ENCODE measurements at places on chromosomes 2 and 18. TPM values are rescaled to one million over a fixed set of nuclear protein-coding genes. Genes with fewer than 3 reads are reported as not detected.

- peak; percentile 71 for DNase-seq
Observed at GRCh38 chr2:45993476-45993991, 303.7 kb upstream of the EPAS1 start.

The DSG2 gene
- total RNA-seq, result 0.10 TPM

The CABYR gene
- total RNA-seq, result 9.7 TPM

DNA sequence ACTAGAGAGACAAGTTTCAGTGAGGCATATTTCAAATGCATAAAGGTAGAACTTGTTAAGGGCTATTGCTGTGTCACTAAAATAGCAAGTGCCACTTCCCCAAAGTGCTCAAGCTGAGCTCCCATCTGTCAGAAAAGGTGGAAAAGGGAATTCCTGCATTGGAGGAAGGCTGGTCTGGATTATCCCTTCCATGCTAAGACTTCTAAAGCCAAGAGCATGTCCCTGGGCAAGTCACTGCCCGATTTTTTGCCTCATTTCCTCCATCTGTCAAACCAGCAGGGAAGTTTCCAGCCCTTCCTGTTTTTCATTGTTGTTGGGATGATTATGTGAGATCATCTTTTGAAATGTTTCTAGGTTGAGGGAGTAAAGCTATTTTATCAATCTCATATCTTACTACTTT is 175.5 kb downstream of the SETBP1 start:
- DNase-seq, result no peak

GRCh38 chr2:203645831-203646230 is 60.6 kb upstream of the CD28 start:
- no peak for DNase-seq

The SLC23A3 gene
- total RNA-seq, result not detected

DNA sequence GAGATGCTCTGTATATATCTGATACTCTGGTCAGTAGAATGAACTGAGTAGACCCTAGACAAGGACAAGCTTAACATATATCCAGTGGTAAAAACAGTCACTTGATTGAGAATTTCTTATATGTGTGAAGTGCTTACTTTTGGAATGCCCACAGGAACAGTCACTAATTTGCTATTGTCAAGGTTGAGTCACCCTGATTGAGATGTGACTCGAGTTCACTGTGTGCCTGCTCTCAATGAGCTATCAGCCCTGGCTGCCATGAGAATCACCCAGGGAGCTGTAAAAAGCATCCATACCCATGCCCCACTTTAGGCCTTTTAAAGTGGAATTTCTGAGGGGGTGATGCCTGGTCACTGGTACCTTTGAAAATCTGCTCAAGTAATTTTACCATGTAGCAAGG is 283.7 kb downstream of the SUCLG1 start:
- DNase-seq, result no peak

The TFCP2L1 gene
- under 0.01 TPM for total RNA-seq

The VSNL1 gene
- total RNA-seq, result not detected

GRCh38 chr2:70357684-70358071 is 55.8 kb upstream of the FAM136A start:
- peak; percentile 16 for DNase-seq

DNA sequence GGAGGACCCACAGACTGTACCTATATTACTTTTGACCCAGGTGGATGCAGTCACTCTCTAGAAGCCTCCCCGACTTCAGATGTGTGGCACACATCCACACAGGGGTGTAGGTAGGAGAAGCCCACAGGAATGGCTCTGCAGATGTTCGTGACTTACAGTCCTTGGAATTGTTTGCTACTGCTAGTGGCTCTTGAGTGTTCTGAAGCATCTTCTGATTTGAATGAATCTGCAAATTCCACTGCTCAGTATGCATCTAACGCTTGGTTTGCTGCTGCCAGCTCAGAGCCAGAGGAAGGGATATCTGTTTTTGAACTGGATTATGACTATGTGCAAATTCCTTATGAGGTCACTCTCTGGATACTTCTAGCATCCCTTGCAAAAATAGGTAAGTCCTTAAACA is 605 bp downstream of the SLC9A4 start:
- DNase-seq, result no peak

DNA sequence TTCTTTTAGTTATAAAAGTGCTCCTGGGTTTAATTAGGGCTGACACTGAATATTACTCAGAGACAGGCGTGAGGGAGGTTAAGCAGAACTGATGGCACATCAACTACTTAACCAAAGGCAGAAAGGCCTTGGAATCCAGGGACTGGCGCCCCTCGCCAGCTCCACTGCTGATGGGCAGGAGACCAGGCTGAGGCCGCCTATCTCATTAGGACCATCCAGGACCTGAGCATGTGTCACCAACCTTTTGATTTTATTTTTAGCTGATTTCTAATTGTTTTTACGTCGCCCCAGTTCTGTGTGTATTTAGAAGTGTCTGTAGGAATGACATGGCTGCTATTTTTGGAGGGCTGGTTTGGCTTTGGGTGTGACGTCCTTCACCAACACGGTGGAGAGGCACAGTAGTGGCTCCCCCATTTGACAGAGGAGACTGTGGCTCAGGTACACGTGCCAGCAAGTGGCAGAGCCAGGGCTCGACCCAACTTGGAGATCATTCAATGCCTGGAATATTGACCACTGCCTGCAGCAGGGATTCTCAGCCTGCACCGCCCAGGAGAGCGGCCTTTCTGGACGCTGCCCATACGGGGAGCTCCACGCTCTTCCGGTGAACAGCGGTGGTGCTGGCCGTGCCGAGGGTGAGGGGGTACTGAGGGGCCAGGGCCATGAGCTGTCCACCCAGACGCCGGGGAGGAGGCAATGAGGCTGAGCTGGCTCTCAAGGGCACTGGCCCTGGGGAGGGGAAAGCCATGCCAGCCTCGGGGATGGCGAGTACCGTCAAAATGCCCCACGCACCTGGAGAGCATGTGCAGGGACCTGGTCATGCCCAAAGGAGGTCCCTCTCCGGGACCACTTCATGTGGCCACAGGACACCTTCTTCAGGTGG is 205.7 kb downstream of the ASB1 start:
- no peak for DNase-seq

The RNF103 gene
- 9.9 TPM for total RNA-seq

DNA sequence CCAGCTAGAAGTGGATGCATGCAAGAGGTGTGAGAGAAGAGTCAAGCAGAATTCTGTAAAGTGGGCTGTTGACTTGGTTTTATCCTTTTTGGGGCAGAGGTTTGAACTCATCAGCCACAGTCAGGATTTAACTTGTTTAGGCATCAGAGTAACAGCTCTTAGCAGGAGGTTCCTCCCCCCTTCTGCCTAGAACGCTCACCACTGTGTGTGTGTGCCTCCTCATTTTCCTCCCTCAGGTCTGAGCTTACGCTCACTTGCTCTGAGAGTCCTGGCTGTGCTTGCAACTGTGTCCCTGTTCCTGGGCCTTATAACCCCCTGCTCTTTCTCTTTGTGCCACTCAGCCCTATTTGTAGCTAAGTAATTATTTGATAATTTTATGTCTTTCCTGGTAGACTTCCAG is 167.9 kb downstream of the TMEM182 start:
- no peak for DNase-seq

GRCh38 chr2:222891890-222892289 is 31.1 kb downstream of the ACSL3 start:
- no peak for DNase-seq

DNA sequence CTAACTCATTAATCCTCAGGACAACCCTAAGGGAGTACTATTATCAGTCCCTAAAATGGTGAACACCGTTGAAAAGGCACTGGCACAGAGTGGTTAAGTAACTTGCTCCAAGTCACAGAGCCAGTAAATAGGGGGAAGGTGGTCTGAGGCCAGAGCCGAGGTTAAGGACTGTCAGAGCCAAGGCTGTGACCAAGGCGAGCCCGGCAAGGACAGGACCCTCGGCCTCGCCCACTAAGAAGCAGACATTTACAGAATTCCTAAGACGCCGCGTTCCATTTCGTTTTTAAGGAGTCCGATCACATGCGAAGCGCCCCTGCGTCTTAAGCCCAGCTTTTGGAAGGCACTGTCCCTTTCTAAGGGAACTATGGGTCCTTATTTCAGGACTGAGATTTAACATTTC is 1.1 kb downstream of the PDIA6 start:
- no peak for DNase-seq

The COBLL1 gene
- total RNA-seq, result 0.39 TPM

DNA sequence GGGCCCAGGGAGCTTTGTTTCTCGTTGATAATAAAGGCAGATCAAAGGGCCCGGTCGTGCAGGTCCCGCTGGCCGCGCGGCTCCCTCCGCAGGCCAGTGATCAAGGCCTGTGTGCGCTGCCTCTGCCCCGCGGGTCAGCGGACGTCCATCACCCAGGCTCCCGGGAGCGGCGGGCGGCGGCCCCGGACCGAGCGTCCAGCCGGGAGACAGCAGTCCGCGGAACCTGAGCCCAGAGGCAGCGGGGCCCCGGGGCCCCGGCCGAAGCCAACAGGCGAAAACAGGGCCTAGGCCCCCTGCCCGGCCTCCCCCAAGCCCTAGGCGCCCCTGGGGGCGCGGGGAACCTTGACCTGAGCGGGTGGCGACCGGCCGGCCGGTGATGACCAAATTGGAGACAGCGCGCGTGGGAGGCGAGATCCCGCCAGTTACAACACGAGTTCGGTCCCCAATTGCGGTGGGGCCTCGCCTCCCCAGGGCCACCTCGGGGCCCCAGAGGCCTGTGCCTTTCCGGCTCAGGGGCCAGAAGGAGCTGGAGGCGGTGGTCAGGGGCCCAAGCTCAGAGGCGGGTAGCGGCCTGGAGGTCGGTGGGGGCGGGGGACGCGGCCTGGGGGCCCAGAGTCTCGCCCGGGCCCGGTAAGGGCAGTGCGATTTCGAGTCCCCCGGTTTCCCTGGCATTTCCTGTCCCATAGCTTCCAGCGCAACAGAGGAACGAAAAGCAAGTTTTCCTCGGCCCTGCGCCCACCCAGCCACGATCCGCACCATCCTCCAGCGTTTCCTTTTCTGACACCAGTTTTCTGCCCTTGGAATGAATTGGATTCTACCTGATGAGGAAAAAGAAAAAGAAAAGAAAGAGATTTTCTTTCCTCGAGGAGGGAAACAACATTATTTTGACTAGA is 5.9 kb downstream of the SP9 start:
- DNase-seq, result peak; percentile 27

DNA sequence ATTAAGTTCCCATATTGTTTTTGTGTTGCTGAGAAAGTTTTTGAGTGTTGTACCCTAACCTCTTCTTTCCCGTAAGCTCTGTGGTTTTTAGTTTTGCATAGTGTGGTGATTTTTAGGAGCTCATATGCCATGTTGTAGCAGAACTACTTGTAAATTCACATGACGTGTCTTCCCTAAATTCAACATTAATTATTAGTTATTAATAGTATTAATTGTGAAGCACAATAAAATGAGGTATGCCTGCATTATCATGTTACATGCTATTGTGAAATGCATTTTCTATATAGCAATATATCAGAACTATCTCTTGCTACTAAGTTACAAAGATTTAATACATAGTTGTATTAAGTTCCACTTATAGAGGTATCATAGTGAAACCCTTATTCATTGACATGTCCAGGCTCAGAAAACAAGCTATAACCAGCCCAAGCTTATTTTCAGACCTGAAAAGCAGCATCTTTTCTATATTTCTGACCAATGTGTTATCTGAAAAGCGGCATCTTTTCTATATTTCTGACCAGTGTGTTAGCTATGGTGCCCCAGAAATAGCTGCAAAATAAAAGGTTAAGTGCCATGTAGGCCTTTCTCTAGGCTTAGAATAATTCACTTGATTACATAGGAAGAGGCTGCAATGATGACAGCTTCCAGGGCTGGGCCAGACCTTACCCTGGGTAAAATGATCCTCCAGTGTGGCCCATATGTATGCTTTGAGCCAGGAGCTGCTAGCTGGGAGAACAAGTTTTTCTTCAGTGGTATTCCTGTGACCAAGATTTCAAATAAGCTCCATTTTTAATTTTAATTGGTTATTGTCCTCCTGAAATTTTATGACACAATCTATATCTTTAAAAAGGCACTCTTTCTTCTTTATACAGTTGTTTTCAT is 21.6 kb downstream of the EPAS1 start:
- no peak for DNase-seq

DNA sequence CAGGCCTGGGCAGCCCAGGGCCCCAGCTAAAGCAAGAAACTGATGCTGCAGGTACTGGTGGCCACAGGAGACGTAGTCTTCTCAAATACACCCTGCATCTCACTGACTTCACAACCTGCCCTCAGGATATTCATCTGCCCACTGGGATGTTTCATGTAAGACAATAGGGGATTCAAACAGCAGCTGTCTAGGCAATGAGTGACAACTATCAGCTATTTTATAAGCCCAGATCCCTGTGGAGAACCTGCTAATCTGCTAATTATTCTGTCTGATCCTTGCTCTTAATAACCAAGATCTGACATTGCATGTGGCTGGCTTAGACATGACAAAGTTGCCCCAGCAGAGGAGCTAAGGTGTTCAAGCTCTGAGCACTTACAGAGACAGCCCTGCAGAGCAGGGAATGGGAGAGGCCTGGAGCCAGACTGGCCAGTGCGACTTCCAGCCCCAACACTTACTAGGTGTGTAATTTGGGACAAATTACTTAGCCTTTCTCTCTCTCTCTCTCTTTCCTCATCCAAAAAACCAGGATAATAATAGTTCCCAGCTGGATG is 28.6 kb downstream of the SIGLEC15 start:
- DNase-seq, result no peak

DNA sequence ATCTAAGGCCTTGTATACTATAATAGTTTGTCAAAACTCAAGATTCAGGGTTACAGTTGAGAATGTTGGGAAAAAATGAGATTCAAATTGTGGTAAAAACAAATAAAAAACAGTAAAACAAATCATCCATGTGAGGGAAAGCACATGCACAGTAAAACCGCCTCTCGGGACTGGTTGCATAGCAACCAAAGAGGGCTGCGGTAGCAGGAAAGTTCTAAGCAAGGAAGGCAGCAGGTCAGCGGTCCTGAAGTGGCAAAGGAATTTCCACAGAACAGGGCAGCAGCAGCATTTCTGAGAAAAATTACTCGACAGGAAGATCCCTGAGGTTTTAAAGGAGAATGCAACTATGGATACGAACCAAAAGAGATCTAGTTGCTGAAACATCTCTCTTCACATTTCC is 93.7 kb downstream of the DYNAP start:
- DNase-seq, result peak; percentile 76

DNA sequence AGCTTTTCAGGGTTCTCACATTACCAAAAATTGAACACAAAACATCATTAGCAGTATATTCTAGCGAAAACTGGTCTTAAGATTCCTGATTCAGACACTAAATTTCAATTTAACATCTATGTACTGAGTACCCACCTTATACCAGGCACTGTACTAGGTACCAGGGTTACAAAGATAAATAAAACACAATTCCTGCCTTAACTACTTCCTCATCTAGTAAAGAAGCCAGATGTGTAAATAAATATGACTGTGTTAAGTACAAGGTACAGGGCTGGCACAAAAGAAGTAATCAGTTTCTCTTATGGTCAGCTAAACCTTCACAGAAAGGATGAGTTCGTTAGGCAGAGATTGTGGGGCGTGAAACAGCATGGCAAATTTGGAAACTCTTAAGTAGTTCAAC is 6.1 kb downstream of the FARSB start:
- DNase-seq, result no peak

The FLACC1 gene
- 1.3 TPM for total RNA-seq

The RAB6C gene
- not detected for total RNA-seq

The NYAP2 gene
- total RNA-seq, result not detected

The TUBA3E gene
- total RNA-seq, result not detected

The GRB14 gene
- not detected for total RNA-seq

The UGT1A6 gene
- not detected for total RNA-seq
